ENCODE measurements at places on chromosomes 5 and 9.

DNA sequence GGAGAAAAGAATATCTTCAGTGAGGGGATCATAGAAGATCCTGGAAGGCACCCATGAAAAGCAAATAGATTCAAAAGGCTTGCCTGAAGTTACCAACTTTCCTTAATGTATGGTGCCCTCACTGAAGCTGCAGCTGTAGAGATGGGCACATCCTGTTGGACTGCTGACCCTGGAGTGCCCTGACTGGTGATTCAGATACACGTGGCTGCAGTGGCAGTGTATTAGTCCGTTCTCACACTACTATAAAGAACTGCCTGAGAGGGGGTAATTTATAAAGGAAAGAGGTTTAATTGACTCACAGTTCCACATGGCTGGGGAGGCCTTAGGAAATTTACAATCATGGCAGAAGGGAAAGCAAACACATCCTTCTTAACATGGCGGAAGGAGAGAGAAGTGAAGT, 80.3 kb downstream of the OSMR start:
- no peak for DNase-seq

- DNase-seq = no peak
Measured at GRCh38 chr5:139488260-139488659, 5.7 kb upstream of the STING1 start.

DNA sequence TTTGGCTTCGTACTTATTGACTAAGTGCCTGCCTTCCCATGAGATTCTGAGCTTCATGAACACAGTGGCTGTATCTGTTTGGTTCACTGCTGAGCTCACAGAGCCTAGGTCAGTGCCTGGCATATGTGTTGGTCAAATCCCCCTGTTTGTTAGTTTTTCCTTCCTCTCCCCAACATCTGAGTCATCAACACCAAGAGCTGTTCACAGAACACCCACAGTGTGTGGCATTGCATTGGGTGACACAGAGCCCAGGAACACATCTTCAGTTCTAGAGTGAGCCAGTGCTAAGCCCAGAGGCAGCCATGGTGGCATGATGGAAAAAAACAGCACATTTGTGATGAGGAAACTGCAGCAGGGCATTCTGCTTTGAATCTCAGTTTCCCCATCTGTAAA, 294.6 kb downstream of the SEC61B start:
- DNase-seq = no peak

DNA sequence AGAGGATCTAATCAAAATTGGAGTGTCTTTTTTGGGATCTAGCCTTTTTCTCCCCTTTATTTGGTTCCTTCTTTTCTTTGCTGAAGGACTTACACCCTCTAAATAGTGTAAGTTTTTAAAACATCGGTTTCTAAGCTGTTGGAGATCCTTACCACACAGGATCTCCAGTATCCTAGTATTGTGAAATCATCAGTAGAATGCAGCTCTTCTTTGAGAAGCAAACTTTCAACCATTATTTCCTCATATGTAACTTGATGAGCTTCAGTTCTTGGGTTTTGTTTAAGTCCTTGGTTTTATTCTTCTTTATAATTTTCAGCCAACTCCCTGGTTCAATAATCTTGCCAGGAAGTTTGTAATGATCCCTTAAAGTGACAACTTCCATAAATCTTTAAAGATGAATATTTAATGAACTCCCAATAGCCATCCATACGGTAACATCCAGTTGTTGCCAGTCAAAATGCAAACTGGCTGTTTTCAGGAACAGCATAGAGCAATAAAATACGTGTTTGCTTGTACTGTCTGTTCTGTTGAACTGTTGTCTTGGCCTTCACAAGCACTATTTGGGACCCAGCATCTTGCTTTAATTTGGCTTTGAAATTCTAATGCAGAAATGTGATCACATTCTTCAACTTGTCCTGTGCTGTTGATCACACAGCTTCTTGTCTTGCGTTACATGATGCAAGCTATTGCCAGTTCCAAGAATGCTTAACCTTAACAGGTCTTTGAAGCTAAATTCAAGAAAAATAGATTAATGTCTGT, 34.8 kb upstream of the TTC23L start:
- DNase-seq = no peak

- DNase-seq = no peak
Measured at GRCh38 chr5:100768221-100768620, 134.9 kb downstream of the ST8SIA4 start.

DNA sequence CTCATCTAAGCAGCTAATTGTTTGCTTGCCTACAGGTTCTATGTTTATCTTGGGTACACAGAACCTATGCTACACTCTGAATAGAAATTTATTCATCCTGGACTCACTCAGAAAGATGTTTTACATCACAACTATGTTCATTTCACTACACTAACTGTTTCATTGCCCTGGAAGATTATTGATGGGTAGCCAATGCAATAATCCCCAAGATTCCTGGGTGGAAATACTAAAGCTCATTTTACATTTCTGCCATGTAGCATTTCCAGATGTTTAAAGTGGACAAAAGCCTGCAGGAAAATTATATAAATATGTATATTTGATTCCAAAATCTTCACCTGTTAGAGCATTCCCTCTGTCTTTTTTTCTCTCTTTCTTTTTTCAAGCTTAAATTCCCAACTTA, 51.9 kb upstream of the IL7R start:
- no peak for DNase-seq

DNA sequence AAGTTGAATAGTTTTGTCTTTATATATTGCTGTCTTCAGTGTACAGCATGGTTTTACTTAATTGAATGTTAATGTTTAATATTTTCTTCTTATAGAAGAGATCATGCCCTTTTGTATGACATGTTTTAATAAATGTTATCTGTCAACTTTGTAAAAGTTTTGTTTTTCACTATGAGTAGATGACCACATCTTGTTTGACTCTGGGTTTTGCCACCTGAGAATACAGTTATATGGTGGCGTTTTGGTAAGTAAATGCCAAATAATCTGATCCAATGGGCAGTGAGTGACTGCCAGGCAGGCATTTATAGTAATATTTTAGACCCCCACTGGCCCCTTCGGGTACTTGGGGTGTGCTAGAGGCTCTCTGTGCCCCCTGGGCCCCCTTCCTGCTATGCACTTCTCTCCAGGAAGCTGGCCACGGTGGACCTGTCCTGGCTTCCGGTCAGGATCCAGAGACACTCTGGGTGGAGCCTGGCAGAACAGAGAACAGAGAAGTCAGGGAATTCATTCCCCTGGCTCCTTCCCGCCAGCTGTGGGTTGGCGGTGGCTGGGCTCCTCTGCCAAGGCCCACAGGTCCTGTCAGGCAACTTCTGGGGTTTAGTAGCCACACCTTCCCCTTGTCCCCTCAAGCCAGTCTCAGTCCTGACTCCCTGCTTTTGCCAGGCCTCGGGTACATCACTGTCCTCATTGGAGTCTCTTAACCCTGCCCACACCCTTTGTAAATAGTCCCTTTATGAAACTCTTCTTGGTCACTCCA, 22.2 kb upstream of the ZBTB34 start:
- DNase-seq = no peak

DNA sequence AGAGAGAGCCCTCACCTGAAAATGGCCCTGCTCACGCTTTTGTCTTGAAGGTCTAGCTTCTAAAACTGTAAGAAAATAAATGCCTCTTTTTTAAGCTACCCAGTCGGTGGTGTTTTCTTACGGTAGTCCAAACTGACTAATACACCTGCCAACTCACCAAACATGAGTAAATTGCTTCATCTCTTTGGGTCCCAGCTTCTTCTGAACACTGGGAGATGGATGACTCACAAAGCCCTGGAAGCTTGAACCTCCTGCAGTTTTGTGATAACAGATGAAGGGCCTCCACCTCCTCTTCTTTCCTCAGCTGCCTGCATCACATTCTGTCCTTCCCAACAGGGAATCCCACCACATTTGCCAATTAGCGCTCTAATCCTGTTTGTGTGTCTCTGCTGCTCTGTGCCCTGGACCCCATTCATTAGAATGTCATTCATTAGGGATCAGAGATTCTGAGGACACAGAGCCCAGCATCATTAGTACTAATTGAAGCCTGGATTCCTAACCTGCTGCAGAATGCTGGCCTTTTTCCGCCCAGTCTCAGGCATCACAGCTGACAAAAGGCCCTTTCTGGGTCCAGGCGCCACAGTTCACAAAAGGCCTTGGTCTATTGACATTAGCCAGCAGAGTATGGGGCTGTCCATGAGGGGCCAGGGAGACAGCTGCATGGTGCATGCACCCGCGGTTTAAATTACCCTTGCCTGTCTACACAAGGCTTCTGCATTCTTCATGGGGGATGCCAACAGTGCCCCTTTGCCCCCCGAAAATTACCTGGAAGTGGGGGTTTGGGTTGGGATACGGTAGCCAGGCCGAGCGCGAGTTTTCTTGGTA, 349.3 kb downstream of the SEMA5A start:
- no peak for DNase-seq

Data from mesothelial cell of epicardium (in vitro differentiated cells).